Lung (tissue), 17 donors: ENCODE measurements at places on chromosomes 6 and 20.

- DNase-seq: peak; percentile 18
Measured at GRCh38 chr6:52016915-52017748, 70.3 kb downstream of the PKHD1 start.

DNA sequence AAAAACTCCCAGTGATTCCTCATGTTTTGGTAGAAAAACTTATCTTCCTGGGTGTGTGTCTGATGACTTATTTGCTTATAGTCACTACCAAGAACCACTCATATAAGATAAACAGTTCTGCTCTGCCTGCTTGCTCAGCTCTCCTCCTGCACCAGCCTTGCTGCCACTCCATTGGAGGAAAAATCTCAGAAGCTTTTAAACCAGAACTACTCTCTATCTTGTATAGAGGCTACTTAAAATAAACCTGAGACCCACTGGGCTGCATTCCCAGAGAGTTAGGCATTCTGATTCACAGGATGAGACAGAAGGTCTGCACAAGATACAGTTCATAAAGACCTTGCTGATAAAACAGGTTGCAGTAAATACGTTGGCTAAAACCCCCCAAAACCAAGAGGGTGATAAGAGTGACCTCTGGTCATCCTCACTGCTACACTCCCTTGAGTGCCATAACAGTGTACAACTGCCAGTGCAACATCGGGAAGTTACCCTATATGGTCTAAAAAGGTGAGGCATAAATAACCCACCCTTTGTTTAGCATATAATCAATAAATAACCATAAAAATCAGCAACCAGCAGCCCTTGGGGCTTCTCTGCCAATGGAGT, 728.3 kb downstream of the EPHA7 start:
- no peak for DNase-seq

- DNase-seq: no peak
Measured at GRCh38 chr6:24307881-24308280, 50.0 kb downstream of the DCDC2 start.

DNA sequence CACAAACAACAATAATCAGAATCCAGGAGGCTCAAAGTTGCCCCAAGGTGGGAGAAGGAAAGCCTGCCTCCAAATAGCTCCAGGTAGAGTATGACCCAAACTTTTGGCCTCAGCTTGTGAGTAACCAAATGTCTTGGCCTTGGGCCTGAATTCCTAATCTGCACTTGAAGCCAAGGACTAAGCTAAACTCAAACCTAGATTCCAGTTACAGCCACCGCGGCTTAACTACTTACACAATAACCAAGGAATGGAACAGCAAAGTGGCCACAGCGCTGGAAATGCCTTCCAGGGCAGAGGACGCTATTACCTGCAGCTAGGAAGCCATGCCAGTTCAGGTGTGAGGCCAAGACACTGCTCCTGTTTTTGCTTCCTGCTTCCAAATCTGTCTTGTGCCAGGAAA, 4.6 kb downstream of the NINL start:
- peak; percentile 47 for DNase-seq

DNA sequence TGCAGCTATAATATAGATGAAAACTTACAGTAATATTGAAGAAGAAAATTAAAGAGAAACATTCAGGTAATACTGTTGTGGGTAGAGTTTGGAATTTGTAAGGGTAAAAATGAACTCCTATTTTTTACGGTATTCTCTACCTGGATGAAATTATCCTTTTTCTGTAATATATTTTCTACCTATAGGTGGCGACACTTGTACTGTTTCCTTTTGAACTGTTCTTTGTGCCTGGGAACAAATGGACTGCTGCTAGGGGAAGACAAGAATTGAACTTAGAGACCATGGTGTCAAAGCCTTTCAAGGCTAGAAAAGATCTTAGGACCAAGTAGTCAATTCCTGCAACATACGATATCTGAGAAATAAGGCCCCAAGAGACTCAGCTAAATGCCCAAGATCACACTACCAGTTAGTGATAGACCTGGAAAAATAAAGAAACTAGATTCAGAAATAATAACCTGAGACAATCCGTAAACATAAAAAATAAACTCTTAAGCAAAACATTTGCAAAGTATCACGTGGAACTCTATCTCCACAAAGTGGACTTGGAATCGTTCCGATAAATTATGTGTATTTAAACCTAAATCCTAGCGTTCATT, 383.8 kb downstream of the TFAP2A start:
- no peak for DNase-seq

GRCh38 chr6:47650553-47651432, 47.6 kb upstream of the ADGRF4 start:
- DNase-seq: no peak

DNA sequence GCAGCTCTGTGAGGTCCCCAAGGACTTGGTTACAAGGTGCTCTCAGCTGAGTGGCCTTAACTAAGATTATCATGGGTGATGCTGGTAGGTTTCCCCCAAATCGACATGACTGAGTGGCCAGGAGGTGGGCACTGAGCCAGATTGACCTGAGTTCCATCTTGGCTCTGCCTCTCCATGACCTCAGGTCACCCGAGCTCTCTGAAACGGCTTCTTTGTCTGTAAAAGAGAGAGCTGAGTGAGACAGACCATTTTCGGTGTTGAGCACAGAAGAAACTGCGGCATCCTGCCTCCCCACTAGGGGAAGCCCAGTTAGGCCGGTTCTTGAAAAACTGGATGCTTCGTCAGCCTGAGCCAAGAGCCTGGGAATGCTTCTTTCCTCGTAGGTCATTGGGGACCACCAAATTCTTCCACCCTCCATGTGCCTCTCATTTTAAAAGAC, 14.1 kb upstream of the STX16 start:
- DNase-seq: no peak

- peak; percentile 46 for DNase-seq
Measured at GRCh38 chr6:39330476-39330875, 8.0 kb upstream of the KCNK16 start.

DNA sequence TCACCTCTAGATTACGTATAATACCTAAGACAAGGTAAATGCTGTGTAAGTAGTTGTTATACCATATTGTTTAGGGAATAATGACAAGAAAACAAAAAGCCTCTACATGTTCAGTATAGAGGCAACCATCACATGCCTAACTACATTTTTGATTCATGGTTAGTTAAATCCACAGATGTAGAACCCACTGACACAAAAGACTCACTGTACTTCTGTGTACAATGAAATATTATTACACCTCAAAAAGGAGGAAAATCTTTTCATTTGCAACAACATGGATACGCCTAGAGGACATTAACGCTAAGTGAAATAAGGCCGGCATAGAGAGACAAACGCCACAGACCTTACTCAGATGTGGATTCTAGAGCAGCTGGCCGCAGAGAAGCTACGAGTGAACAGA, 50.5 kb downstream of the NINL start:
- no peak for DNase-seq

GRCh38 chr6:166162599-166163342, 4.9 kb downstream of the TBXT start:
- no peak for DNase-seq

- no peak for DNase-seq
Measured at GRCh38 chr6:31478186-31478950, 19.6 kb upstream of the MICB start.

DNA sequence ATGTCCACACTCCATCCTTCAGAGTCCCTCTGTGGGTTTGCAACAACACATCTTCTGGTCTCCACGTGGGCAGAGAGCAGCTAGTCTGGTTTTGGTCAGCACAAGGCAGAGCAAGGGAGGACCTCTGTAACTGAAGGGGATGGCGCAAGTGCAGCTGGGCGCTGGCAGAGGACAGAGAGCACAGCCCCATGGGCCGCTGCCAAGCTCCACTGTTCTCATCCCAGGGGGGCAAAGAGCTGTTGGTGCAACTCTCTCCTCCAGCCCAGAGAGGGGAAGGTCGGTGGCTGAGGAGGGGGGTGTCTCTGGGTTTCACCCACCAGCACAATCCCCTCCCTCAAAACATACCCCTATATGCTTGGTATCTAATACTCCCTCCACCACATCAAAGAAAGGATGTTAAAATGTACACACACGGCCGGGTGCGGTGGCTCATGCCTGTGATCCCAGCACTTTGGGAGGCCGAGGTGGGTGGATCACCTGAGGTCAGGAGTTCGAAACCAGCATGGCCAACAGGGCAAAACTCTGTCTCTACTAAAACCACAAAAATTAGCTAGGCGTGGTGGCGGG, 9.1 kb downstream of the ATP9A start:
- DNase-seq: no peak

DNA sequence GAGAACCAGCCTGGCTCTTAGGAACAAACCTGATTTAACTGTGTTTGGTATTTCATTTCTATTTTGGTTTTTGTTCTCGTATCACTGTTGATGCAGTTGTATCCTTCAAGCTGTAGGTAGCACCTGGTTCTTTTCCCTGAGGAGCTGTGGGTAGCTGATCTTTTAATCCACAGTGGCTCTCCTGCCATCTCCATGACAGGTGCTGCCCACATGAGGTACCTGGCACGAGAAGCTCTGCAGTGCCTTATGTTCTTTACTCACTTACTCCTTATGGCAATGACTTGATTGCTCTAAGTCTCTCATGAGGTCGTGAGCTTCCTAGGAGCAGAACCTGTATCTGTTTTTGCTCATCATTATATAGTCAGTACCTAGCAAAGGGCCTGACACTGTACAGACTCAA, 74.3 kb upstream of the EMILIN3 start:
- no peak for DNase-seq

GRCh38 chr6:41763470-41763869, 16.2 kb downstream of the FRS3 start:
- peak; percentile 70 for DNase-seq

- no peak for DNase-seq
Measured at GRCh38 chr20:13791540-13792459, 7.0 kb downstream of the NDUFAF5 start.
